CD4-positive, alpha-beta T cell treated with Interleukin-12 subunit alpha and Interleukin-12 subunit beta, for 1 hour (primary cell): ENCODE measurements at places on chromosomes 4 and X.

DNA sequence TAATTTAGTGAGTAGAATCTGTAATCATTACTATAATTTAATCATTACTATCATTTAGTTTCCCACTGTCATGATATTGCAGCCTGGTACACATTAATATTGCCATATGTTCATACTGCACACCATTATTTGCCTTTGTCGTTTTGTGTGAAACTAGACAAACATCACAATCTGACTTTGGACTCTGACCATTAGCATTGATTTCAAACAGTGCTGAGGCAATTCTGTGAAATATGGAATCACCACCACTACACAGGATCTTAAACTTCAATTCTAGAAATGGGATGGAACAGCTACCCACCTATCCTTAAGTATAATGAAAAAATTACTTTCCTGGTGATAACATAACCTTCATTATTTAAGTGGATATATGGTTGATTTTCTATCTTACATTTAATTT, 98.3 kb downstream of the SORBS2 start:
- no peak for DNase-seq

GRCh38 chrX:105297041-105297440, 76.5 kb upstream of the TEX13A start:
- DNase-seq, result no peak

DNA sequence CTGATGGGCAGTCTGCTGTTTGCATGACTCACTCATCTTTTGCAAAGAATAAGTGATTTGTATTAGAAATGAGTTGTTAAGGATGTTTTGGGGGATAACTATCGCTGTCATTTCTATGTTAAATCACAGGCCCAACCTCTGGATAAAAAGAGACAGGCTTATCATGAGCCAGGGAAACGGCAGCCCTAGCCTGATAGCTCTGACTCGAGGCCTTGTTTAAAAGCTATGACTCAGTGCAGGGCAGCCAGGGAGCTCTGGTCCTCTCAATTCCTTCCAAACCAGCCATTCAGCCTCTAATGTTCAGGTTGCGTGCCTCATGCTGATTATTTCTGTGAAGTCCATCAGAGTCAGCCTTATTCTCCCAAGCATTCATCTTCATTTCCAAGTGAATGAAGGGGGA, 305.9 kb upstream of the HAND2 start:
- DNase-seq, result no peak

DNA sequence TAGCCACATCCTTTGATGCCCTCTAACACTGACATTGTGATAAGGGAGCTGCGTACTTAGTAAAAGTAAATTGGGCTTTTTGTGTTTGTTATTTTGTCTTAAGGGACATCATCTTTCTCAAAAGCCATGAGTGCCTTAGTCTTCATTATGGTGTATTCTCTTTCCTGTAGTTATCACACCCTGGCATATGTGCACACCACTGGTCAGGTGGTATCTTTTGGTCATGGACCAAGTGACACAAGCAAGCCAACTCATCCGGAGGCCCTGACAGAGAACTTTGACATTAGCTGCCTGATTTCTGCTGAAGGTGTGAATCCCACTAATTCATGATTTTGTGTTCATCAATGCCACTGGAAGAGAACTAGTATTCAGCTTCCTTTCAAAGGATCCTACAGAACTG, 18.0 kb downstream of the HERC6 start:
- DNase-seq, result no peak

DNA sequence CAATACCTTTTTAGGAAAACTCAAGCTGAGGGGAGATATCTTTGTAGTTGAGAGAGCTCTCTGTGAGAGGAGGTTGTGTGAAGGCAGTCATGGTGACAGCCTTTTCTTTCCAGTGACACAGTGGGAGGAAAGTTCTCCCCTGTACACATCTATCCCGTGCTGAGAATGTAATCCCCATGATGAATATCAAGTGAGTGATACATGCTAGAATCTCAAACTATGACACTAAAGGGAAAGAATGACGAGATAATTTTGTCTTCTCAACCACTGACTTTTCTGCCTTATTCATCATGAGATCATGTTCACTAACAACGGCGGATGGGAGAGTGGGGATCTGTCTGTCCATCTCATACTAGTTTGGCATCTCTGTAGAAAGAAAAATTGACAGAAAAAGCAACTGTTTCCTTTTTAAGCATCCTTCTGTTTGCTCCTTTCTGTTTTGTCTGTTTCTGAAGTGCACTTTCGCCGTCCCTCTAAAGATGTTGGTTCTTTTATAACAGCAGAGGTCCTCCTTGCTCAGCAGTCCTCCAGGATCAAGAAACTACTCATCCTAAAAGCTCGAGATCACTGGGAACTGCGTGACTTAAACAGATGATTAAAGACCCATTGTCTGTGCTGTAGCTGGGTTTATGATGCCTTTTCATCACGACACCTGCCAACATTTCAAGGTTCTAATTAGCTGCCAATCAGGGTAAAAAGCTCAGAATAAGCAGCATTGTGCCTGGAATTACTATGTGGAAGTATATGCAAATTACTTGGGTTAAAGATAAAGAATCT, 137.6 kb downstream of the DCK start:
- no peak for DNase-seq

- no peak for DNase-seq
Observed at GRCh38 chr4:54897590-54897989, 227.8 kb downstream of the KDR start.

- DNase-seq, result no peak
Observed at GRCh38 chr4:71607780-71608677, 175.8 kb downstream of the GC start.

GRCh38 chrX:21730026-21730425, 27.9 kb downstream of the SMPX start:
- DNase-seq, result no peak

GRCh38 chr4:164446516-164446915, 307.4 kb upstream of the SMIM31 start:
- no peak for DNase-seq

DNA sequence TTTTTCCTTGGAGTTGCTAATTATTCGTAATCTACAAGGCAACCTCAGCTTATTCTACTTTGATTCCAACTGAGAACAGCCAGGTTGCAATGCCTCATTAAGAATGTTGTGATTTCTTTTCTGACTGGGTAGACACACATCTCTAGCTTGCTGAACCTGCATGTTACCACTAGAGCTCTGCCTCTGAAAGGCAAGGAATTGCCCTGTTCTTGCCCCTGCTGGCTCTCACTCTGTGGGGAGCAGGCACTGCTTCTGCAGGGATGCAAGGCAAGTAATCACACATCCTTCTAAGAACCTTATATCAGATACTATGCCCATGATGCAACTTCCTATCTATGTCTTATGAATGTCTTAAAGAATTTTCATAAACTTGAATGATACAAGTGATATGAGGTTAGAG, 503.2 kb downstream of the PACRGL start:
- no peak for DNase-seq

DNA sequence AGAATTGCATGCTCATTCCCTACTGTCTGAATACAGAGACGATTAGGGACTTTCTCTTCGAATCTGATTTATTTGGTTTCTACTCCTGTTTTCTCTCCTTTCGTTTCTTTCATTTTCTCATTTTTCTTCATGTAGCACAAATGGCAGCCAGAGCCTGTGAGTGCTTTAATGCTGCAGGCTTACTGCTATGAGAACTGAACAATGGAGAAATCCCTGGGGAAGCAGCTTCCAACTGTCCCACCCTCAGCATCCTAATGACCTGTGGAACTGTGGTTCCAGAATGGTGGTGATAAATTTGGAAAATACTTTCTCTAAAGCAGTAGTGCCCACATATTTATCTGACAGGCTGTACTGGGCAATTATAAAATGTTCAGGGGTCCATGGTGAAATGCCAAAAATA, 930.4 kb downstream of the DMD start:
- DNase-seq, result no peak

- DNase-seq, result no peak
Observed at GRCh38 chrX:133516686-133517085, 101.4 kb upstream of the GPC4 start.

- no peak for DNase-seq
Observed at GRCh38 chr4:25818876-25819275, 43.9 kb downstream of the SEL1L3 start.

- DNase-seq, result no peak
Observed at GRCh38 chr4:155077452-155078229, 130.8 kb upstream of the NPY2R start.

DNA sequence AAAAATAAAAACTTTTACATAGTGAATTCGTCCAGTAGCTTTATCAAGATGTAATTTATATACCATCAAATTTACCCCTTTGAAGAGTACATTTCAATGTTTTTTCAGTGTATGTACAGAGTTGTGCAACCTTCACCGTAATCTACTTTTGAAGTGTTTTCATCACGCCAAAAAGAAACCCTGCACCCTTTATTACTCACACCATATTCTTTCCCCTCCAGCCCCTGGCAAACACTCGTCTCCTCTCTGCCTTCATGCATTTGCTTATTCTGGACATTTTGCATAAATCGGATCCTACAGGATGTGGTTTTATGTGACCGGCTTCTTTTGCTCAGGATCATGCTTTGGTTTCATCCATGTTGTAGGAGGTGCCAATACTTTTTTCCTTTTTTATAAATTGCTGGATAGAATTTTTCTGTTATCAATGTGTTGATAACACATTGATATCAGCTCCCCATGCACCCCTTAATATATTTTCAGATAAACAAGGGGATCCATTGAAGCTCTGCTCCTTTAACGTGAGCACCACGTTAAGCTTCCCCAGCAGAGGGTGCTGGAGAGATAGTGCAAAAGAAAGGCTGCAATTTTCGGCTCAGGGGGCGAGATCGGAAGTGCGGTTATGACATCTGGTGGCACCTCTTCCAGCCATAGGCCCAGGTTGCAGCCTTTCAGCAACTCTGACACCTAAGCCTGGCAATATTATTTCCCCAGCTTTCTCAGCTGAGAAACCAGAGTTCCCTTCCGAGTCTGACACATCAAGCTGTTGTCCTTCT, 100.1 kb upstream of the VCX3B start:
- no peak for DNase-seq

- no peak for DNase-seq
Observed at GRCh38 chr4:1472148-1472797, 66.0 kb upstream of the NKX1-1 start.
